ENCODE measurements at places on chromosomes 1 and 21. TPM values are rescaled to one million over a fixed set of nuclear protein-coding genes. Genes with fewer than 3 reads are reported as not detected.

The FBXO2 gene
- 3.1 TPM for total RNA-seq

The HTR1D gene
- total RNA-seq: not detected

The TMEM61 gene
- not detected for total RNA-seq

The SLC44A5 gene
- total RNA-seq: 0.71 TPM

The ABCB10 gene
- 20.2 TPM for total RNA-seq

The RNU1-2 gene
- under 0.01 TPM for total RNA-seq

The LRIG2 gene
- 10.5 TPM for total RNA-seq

The CCDC18 gene
- 1.4 TPM for total RNA-seq

The HMCN1 gene
- total RNA-seq: 53.0 TPM

The OLFML2B gene
- 1.2 TPM for total RNA-seq

The FAM43B gene
- total RNA-seq: not detected

The OR10K2 gene
- not detected for total RNA-seq

The EPHA2 gene
- total RNA-seq: 5.8 TPM

The CYB5RL gene
- total RNA-seq: 3.7 TPM

DNA sequence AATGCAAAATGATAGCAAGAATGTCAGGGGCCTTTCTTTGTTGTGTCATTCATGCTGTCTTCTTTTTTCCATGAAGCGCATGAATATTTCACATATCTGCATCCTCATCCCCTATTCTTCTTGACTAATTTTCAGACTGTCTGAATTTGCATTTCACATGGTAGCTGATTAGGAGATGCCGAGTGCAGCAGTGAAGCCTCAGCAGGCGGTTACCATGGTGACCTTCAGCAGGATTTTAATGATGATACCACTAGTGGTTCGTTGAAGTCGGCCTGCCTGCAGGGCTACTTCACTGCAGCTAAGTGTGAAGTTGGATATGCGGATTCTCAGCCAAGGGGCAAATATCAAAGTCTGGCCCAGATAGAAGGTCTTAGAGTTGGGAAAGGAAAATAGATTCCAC lies 141.8 kb downstream of the NEK7 start:
- DNase-seq: no peak

GRCh38 chr1:38004284-38005108 lies 818 bp downstream of the FHL3 start:
- DNase-seq: no peak

DNA sequence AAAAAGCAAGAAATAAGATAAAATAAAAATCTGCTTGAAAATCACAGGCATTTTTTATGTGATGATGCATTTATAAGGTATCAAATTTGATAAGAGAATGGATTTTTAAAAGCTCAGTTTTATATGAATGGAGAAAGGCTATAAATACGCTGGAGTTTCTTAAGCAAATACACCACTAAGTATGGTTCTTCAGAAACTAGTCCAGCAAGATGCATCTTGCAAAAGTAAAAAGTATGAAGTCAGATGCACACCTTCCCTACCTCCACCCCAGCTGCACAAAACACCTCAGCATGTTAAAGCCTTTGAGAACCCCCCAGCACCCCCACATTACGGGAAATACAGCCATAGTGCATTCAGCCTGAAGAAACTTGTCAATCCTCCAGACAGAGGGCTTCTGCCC lies 143.1 kb upstream of the PROX1 start:
- DNase-seq: peak; percentile 37

DNA sequence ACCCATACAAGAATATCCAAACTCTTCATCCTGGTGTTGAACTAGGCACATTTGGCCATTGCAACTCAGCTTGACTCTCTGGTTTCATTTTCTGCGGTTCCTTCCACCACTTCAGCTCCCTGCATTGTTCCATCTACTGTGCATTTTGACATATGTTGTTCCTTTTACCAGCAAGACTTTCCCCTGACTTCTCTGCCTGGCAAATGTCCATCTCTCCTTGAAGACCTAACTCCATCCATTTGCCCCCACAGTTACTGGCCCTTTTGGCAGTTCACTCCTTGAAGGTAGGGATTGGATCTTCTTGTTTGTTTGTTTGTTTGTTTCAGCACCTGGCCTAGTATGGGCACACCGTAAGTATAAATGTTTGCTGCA lies 8.7 kb downstream of the PADI2 start:
- no peak for DNase-seq

DNA sequence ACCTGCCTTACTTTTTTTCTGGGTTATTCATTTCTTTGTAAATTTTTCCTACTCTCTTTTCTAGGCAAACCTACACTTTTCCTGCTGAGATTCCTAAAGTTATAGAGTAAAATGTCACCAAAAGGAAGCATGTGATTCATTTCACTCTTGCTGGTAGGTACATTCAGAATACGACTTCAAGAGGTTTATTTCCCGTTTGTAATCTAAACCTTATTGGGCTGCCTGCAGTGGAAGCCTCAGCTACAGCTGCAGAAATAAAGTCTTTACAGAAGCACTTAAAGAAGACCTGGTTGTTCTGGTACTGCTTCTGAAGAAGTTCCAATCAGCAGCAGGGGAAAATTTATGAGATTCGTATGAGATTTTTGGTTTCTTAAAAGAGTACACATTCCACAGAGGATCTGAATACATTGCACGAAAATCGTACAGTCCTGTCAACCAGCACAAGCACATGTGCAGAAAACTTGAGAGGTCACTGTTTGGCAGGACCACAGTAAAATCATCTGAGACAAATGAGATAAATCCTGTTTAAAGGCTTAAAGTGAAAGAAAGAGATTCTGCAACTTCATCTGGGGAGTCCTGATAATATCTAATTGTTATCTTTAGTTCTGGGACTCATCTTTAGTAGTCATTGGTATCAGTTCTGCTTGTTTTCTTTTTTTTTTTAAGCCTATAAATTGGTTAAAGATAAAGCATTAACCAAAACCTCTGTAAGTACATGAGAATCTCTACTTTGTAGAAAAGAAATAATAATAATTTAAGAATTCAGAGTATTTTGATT lies 109.9 kb upstream of the ADGRL2 start:
- no peak for DNase-seq

GRCh38 chr1:215111916-215112315 lies 29.4 kb downstream of the KCNK2 start:
- DNase-seq: no peak

DNA sequence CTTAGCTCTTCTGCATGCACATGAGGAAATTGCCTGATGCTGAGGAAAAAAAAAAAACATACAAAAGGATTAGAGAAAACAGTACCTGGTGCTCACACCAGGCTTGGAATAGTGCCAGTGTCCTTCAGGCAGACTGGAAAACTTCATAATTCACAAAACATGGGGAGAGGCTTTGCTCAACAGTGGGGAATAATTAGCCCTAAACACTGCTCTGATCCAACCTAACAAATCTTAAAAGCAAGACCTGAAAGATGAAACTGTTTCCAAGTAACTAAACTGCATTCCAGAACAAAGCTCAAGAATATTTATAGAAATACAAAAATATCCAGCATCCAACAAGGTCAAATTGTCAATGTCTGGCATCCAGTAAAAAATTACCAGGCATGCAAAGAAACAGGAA lies 124.8 kb downstream of the AK5 start:
- no peak for DNase-seq

DNA sequence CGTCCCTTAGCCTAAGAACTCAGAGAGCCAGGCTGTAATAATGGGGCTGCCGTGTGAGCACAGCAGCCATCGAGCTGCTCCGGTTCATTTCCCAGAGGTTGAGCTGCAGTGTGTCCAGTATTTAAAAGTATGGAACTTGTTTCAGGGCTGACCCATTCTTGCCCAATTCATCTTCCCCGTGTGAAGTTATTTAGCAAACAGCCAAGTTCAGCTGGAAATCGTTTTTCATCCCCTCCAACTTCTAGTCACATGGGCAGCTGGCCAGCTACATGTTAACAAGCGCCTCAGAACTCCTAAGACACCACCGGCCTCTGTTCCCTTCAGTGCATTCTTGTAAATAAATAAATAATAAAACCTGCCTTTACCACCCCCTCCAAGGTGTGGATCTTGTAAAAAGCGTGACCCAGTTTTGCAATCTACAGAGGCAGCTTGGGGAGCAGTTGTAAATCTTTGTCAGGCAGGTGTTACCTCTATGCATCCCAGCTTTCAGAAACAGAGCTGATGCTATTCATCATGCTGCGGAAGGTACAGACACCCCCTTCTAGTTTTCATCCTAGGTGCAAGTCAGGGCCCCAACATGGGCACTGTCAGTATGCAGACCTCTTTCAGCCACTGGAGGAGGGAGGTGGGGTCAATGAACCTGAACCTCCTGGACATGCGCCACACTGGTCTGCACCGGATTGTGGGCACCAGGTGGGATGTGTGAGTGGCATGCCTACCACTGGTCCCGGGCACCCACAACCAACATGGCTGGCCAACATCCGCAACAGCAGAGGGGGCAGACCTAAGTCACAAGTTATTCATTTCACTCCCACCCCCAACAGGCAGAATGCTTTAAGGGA lies 18.7 kb upstream of the KNCN start:
- DNase-seq: no peak

- DNase-seq: no peak
Observed at GRCh38 chr1:198841477-198841876, 202.6 kb downstream of the PTPRC start.

DNA sequence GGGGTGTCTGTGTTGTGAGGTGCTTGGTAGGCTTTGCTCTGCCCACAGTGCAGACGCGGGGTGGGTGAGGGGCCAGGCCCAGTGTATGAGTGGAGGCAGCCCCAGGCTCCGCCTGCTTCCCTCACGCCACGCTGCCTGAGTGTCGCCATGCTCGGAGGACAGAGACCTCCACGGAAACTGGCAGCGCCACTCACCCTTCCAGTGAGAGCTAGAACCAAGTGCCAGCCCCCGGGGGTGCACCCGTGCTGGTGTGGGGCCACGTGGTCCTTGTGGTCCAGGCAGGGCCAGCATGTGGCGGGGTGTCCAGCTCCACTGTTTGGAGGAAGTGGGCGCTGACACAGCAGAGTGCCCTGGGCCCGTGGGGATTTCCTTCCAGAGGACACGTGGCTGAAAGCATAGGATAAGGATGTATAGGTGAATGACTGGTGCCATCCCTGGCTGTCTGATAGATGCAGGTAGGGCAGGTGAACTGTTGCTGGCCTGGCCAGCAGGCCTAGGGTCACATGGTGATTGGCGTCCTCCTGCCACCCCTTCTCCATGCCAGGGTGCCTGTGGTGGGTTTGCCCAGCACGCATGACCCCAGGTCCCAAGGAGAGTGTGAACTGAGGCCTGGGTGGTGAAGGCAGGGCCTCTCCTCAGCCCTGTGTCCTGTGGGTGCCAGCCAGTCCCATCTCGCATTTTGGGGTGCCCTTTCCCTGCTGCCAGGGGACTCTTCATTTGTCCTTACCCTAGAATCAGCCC lies 3.8 kb downstream of the LRRC3 start:
- no peak for DNase-seq

- no peak for DNase-seq
Observed at GRCh38 chr1:112263453-112263852, 132.6 kb upstream of the CTTNBP2NL start.

DNA sequence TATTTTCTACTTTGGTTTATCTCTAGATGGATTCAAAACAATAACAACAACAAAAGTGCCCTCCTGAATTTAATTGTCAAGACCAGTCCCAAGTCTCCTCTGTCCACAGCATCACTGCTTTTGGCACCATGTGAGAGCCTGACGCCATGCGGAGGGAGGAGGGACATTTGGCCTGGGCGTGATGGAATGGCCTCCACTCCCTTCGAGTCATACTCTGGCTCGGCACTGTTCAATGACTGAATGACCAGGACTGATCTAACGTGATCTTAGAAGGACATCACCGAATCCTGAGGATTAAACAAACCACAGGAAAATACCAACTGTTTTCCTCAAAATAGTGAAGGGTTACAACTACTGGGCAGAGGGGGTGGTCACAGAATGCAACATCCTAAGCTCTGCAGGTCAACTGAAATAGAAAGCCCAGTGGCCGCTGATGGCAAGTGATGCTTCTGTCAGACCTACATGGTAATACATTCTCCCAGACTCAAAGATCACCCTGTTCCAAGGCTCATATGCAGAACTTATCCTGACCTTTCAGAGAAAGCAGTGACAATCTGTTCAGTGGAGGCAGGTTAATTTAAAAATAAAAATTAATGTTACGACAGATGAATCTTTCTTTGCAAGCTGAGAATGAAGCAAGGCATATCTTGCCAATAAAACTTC lies 19.1 kb downstream of the SRSF4 start:
- DNase-seq: no peak

- no peak for DNase-seq
Observed at GRCh38 chr21:14629461-14629860, 83.3 kb upstream of the SAMSN1 start.

DNA sequence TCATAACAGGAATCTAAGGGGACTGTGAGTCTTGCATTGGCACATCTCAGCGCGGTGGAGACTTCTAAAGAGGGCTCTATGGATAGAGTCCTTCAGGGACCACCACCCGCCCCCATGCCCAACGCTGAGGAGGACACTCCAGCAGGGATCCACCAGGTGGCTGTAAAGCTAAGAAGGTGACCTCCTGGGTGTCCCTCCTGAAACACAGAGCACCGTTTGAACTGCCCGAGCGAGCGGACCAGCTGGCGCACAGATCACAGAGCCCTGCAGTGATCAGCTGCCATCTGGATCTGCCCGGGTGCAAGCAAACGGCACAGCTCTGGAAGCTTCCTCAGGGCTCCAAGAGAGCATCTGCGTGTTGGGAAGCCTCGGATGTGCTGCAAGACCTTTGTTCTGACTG lies 51.3 kb upstream of the LYST start:
- no peak for DNase-seq

- DNase-seq: no peak
Observed at GRCh38 chr1:234858722-234859121, 248.7 kb upstream of the IRF2BP2 start.

GRCh38 chr1:71053758-71054157 lies 6.1 kb upstream of the PTGER3 start:
- DNase-seq: no peak

DNA sequence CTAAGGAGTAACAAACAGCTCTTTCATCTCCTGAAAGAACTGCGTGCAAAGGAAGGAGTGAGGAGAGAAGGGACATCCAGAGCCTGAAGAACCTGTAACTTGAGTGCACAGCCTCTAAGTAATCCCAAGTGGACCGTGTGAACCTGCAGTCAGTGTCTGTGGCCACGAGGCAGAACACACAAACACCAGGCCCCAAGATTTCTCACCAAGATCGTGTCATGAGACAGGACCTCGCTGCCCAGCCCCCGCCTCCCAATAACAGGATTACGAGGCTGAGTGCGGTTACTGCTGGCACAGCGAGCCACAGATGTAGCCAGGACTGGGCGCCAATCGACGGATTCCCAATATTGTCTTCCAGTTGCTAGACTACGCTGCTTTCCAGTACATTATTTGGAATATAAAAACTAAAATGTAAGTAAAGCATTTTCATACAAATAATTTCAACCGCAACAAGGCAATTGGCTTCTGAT lies 101.3 kb upstream of the SLC25A33 start:
- DNase-seq: no peak

DNA sequence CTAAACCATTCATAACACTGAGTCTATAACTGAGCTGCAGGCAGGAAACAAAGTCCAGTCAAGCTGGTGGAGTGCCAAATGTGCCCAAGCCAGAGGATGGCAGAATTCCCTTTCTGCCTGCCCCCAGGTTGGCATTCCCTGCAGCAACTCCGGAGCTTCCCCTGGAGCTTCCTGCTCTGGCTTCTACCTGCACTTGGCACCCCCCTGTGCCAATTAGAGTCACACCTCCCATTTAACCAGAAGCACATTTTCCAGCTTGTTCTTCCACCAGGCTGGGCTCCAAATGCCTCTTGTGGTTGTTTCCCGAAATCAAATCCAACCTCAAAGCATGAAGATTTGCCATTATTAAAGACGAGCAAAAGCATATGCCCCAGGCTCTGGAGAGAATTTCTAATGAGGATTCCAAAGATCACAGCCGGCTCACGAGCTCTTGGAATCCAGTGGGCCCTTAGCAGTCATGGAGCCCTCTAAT lies 294.5 kb downstream of the RRAGC start:
- no peak for DNase-seq

All from esophagus muscularis mucosa (tissue), 4 donors.